ENCODE measurements at places on chromosomes 11 and 22.

DNA sequence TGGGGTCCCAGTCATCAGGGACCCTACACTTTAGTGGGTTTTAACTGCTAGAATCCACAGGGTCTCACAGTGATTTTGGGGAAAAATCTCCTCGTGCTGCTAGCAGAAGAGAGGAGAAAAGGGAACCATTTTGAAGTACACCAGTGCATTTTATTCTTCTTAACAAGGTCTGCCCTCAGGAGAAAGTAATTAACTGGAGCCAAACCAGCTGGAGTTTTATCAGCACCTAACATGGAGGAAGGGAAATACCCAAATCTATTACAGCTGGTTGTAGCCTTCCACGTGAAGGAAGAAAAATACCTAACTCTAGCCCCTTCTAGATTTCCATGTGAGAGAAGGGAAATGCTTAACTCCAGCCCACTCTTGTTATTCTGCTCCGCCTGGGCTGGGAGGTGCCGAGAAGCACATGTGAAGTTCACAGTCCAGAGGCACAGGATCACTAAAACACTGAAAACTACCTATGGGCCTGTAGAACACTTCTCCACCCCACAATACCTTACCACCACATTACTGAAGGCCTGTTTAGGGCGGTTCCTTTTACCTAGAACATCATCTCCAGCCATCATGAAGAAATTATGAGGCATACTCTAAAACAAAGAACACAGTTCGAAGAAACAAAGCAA lies 31.3 kb upstream of the TEAD1 start:
- no peak for DNase-seq

GRCh38 chr11:34656062-34656720 lies 35.3 kb downstream of the EHF start:
- no peak for DNase-seq

- DNase-seq, result no peak
Measured at GRCh38 chr22:38453996-38454352, 1.0 kb downstream of the KCNJ4 start.

- no peak for DNase-seq
Measured at GRCh38 chr11:94946812-94947211, 26.5 kb downstream of the CWC15 start.

- DNase-seq, result no peak
Measured at GRCh38 chr22:24830205-24830979, 24.4 kb downstream of the SGSM1 start.

DNA sequence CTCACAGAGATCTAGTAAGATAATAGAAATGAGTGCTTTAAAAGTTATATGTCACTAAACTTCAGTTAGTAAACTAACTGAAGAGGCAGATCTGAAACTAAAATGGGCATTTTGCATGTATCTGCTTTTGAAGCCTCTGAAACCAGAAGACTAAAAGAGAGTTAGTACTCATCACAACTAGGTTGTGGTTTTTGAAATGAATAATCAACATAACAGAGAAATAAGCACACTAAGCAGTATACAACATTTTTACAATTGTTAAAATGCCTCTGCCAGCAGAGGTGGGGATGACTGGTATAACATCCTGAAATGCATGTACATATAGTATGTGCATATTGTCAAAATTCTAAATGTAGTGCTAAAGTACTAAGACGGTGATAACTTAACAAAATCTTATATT lies 564.5 kb downstream of the DLG2 start:
- DNase-seq, result no peak

- no peak for DNase-seq
Measured at GRCh38 chr22:27750584-27751265, 50.8 kb downstream of the MN1 start.

DNA sequence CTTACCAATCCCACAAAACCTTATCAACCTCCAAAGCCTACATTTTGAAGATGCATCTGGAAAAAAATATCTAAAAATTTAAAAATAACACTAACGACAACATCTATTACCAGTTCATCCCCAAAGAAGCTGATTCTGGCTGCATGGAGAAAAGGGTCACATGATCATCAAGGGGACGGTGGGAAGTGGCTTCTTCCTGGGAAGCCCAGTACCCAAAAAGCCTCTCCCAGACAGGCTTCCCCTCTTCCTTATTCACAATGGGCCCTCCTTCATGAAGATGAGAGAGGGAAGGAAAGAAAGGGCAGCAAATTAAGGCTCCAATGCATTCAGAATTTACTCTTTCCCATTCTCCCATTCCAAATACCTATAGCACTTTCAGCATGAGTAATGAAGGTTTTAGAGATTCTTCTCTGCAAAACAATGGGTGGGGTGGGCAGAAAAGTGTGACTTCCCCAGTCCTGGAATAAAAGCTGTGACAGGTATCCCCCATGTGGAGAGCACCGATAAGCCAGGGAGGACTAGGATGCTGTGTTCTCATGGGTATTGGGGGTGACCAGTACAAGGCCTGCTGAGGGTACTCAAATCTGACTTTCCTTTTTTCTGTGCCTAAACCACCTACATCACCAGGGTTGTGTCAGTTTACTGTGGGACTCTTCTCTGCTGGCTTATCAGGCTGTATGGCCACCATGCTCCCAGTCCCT lies 88.2 kb downstream of the SIK3 start:
- DNase-seq, result no peak

- no peak for DNase-seq
Measured at GRCh38 chr11:133942577-133942976, 14.2 kb downstream of the IGSF9B start.

GRCh38 chr22:39917776-39918495 lies 17.1 kb downstream of the GRAP2 start:
- no peak for DNase-seq

GRCh38 chr11:83933008-83933407 lies 646.8 kb upstream of the CCDC90B start:
- no peak for DNase-seq

DNA sequence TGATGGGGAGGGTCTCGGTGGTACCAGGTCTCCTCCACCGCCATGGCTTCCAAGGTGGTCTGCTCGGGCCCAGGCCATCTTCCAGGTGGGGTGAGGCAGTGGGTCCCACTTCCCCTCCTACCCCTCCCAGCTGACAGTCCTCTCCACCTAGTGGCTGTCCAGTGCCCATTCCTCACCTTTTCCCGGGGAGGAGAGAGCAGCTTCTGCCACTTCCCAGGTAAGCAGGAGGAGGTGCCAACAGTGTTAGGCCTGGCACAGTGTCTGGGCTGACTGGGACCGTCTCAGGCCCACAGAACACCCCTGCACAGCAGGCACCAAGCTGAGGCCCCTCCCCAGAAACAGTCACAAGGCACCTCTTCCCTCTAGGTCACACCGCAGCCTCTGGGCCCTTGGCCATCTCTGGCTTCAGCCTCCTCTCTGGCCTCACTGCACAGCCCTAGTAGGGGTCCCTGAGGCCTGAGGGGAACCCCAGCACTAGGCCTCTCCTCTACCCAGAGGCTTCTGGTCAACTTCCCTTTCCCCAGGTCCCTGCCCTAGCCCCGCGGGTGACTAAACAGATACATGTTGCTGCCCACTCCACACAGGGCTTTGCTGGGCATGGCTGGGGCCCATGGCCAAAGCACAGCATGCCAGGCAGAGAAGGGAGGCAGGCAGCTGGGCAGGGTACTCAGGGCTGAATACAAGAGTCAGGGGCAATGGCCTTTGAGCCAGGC lies 2.3 kb upstream of the ANKRD13D start:
- no peak for DNase-seq

DNA sequence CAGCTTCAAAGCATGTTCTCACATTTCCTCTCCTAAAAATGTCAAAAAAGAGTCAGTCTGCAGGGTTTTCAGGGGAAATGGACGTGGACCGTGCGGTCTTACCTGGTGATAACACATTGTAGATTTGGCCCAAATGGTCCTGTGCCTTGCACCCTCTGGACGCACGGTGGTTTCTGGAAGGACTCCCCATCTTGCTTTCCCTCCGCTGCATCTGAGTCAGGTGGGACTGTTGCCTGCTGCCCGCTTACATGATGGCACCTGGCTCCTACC lies 1290.1 kb downstream of the TBC1D22A start:
- no peak for DNase-seq

GRCh38 chr11:109512680-109513079 lies 90.7 kb downstream of the C11orf87 start:
- DNase-seq, result no peak

GRCh38 chr11:64089915-64090805 lies 54.4 kb downstream of the FLRT1 start:
- DNase-seq, result no peak

- DNase-seq, result no peak
Measured at GRCh38 chr11:99268886-99269285, 248.1 kb downstream of the CNTN5 start.

- DNase-seq, result no peak
Measured at GRCh38 chr11:10592331-10592730, 23.9 kb upstream of the LYVE1 start.

- DNase-seq, result no peak
Measured at GRCh38 chr11:76701294-76702040, 30.9 kb upstream of the LRRC32 start.

- no peak for DNase-seq
Measured at GRCh38 chr11:47288066-47288465, 18.1 kb downstream of the MADD start.

DNA sequence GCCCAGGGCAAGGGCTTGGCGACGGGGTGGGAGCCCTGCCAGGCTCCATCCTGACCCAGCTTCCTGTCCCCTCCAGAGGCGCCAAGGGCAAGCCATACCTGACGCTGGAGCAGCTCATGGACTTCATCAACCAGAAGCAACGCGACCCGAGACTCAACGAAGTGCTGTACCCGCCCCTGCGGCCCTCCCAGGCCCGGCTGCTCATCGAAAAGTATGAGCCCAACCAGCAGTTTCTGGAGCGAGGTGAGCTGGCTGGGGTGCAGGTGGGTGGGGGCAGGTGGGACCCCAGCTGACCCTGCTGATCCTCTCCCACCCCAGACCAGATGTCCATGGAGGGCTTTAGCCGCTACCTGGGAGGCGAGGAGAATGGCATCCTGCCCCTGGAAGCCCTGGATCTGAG lies 5.0 kb downstream of the PLCB3 start:
- DNase-seq, result no peak

DNA sequence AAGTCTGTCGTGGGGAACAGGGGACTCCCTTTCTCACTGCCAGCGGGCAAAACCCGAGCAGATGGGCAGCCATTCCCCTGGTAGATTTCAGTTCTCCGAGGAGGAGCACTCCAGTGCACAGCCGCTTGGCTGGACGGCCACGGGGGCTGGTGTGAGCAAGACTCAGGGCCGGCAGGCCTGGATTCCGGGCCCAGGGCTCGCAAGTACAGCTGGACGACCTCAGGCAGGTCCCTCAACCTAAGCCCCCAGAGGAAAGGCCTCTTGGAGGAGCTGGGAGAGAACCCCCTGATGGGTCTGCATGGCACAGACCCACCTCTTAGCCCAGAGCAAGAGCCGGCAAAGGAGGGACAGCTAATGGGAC lies 31.3 kb upstream of the TCF20 start:
- no peak for DNase-seq

GRCh38 chr11:62612366-62613290 lies at the start of the genes EML3 and ROM1:
Gene EML3 (minus strand): TSS chr11:62612775. CDS start chr11:62612457, 318 bp downstream.
Gene ROM1 (plus strand): TSS chr11:62613257. CDS start chr11:62613282, 25 bp downstream.
- peak; percentile 88 for DNase-seq

GRCh38 chr11:83970061-83970671 lies 684.0 kb upstream of the CCDC90B start:
- no peak for DNase-seq

DNA sequence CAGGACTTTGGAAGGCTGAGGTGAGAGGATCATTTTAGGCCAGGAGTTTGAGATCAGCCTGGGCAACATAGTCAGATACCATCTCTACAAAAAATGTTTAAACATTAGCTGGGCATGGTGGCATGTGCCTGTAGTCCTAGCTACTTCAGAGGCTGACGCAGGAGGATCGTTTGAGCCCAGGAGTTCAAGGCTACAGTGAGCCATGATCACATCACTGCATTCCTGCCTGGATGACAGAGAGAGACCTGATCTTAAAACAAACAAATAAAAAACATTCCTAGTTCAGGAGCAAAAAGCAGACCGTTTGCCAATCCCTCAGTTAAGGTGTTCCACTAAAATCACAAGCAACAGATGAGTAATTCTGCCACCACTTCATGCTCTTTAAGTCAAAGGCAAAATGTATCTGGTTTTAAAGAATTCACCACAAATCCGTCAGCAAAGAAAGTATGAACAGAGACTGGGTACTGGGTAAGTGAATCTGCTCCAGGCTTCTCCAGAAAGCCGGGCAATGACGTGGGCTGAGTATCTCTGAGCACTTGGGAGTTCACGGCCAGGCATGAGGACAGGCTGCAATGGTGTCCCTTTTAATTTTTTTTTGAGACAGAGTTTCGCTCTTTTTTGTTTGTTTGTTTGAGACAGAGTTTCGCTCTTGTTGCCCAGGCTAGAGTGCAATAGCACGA lies 19.5 kb downstream of the CLTCL1 start:
- DNase-seq, result no peak

- DNase-seq, result no peak
Measured at GRCh38 chr11:65468874-65469333, 29.9 kb upstream of the MALAT1 start.

GRCh38 chr22:24244144-24244787 lies 616 bp downstream of the GGT5 start:
- no peak for DNase-seq

GRCh38 chr11:122779047-122779629 lies 59.2 kb upstream of the CRTAM start:
- no peak for DNase-seq

DNA sequence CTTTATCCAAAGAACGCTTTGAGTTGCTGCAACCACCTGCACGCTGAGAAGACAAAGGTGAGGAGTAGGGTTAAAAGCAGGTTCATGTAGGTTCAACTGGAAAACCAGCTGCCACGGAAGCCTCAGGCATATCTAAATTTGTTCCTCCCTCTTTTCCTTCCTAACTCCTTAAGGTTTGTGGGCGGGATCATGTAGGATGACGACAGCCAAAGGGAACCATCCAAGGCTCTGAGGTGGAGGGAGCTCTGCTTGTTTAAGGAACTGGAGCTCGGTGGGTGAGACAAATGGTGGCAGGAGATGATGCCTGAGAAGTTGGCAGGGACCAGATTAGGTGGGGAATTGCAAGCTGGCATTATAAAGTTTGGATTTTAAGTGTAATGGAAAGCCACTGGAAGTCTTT lies 60.3 kb downstream of the SPON1 start:
- DNase-seq, result no peak

DNA sequence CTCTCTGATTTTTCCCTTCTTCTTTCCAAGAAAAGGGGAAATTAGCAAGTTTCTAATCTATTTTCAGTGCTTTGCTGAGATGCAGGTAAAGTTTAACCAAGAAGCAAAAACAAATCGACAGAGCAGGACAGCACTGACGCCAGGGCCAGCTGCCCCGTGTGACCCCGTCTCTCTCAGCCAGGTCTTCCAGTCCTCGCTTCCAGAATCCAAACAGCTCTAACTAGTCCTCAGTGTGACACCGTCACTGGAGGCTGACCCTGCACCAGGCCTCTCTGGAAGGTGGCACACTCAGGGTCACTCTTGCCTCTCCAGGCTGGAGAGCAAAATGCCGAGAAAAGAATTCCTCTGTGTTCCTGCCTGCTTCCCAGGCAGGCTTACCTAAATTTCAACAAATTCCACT lies 44.8 kb downstream of the SHANK2 start:
- no peak for DNase-seq

- no peak for DNase-seq
Measured at GRCh38 chr22:23376256-23376655, 195.9 kb downstream of the BCR start.

- DNase-seq, result no peak
Measured at GRCh38 chr22:18048441-18048898, 24.1 kb upstream of the MICAL3 start.

- DNase-seq, result no peak
Measured at GRCh38 chr22:45504373-45505341, 2.0 kb downstream of the FBLN1 start.

Measured in stimulated activated CD4-positive, alpha-beta T cell treated with anti-CD3 and anti-CD28 coated beads, Interleukin-4, amount 100 ng/mL, for 4 hours (primary cell).